ENCODE measurements at places on chromosomes 1 and 21.

DNA sequence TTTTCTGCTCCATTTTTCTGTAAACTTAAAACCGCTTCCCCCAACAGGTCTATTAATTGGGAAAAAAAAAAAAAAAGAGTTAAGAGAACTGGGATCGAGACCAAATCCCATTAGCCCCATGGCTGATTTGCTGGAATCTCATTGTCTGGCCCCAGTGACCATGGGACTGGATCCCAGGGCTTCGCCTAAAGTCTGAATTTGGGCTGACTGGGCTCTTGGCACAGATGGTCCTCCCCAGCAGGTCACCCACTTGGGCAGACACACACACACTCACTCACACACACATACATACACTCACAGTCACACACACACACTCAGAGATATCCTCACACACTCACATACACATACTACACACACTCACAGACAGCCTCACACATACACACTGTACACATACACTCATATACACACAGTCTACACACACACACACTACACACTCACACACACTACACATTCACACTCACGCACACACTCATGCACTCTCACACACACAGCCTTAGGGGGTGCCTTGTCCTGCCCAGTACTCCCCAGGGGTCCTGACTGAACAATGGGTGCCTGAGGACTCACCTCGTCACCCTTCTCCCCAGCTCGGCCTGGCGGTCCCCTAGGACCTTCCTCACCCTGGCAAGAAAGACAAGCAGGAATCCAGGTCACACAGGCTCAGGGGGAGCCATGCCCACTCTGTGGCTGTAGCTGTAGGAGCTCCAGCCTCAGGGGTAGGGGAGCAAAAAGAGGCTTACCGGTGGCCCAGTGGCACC is 7.5 kb downstream of the COL9A2 start:
- no peak for DNase-seq

- no peak for DNase-seq
Observed at GRCh38 chr1:205939690-205940330, 3.4 kb downstream of the SLC26A9 start.

DNA sequence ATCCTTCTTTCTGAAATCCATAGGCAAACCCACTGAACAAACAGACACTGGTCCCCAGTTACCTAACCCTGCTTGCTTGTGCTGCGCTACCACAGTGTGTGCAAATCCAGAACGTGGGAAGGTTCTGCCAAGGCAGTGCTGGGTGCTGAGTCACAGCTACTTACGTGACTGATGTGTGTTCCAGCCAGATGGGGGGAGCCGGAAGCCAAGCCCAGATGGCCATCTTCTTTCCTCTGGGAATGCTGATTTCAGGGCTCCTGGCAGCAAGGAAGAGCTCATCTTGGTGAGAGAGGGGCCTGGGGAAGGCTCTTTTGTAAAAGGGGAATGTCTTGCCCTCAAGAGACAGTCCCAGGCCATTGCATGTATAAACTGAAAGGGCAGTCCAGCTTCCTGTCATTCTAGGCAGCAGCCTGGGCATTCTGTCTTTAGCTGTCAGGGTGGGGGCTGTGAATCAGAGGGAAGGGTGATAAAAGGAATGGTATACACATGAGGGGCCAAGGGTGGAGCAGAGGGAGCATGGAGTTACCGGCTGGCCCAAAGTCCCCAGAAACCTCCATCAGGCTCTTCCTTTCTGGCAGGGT is 54.1 kb downstream of the CD46 start:
- peak; percentile 94 for DNase-seq

GRCh38 chr1:100799548-100799947 is 80.0 kb downstream of the VCAM1 start:
- peak; percentile 3 for DNase-seq

DNA sequence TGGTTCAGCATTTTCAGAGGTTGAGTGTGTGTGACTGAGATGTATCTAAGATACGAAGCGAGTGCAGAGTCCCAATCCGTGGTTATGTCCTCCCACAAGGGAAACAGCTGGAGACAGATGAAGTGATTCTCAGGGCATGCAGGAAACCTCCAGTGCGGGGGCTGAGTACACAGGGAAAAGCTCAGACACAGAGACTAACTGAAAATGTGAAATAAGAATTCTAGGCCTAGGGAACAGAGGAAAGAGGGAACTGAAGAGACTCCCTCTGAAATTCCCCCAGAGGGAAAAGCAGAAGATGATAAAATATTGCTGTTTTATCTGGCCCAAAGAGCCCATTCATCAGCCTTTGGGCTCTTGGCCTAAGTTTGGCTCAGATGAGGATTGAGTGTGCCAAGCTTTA is 116.8 kb downstream of the LRRC53 start:
- DNase-seq, result peak; percentile 8

DNA sequence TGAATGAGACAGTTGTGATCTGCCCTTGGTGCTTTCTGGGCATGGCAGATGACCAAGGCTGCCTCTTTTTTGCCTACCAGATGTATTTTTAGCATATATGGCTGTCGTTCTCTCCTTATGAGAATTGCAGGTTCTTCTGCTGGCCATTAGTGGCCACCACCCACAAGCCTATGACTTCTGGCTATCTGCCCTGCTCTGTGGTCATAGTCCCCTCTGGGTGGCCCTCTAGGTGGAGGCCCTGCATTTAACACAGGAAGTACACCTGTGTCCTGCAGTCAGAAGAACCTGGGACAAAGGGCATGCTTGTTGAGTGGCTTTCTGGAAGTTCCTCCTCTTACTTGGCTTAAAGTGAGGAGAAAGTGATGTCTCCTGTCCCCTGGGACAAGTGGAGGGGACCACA is 6.5 kb downstream of the FCAMR start:
- DNase-seq, result no peak

DNA sequence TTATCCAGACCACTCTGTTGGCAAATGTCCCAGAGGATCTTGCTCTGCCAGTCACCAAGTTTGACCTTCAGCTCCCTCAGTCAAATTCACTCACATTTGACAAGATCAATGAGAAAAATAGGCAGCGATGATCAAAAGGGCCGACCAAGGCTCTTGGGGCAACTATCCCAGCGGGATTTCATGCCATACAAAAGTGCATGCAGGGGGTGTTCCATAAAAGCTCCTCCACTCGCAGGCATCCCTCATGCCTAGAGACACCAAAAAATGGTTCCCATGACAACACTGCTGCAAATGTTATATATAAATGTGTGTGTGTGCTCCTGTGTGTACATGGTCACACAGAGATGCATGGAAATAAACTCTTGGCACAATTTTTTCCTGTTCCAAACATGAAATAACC is 16.2 kb upstream of the EIF4G3 start:
- DNase-seq, result no peak

- peak; percentile 90 for DNase-seq
Observed at GRCh38 chr21:33229784-33230544, at the start of gene IFNAR2. IFNAR2 (plus strand) TSS chr21:33229938; CDS start chr21:33241923, 11,985 bp downstream.

GRCh38 chr1:86948212-86948611 is 33.8 kb downstream of the HS2ST1 start:
- no peak for DNase-seq

- DNase-seq, result no peak
Observed at GRCh38 chr1:153750026-153750995, 22.5 kb downstream of the INTS3 start.

- peak; percentile 18 for DNase-seq
Observed at GRCh38 chr1:31523769-31524168, 52.5 kb upstream of the TINAGL1 start.

GRCh38 chr1:229478852-229479251 is 29.3 kb downstream of the NUP133 start:
- DNase-seq, result no peak

DNA sequence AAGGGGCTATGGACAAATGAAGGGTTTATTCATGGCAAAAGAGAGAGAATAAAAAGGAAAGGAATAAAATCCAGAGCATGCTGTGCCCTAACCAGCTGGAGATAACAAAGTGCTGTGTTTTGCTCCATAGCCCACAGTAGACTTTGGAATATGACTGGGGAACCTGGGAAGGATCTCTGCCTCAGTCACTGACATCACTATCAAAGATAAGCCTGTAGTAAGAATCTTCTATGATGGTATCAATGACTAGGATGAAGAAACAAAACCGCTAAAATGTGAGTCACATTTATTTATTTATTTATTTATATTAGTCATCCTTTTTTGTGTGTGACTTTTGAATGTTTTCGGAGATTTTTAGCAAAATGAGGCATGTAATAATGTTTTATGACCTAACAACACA is 56.3 kb downstream of the NVL start:
- DNase-seq, result peak; percentile 16

GRCh38 chr1:3049905-3050304 is 19.1 kb upstream of the PRDM16 start:
- no peak for DNase-seq

DNA sequence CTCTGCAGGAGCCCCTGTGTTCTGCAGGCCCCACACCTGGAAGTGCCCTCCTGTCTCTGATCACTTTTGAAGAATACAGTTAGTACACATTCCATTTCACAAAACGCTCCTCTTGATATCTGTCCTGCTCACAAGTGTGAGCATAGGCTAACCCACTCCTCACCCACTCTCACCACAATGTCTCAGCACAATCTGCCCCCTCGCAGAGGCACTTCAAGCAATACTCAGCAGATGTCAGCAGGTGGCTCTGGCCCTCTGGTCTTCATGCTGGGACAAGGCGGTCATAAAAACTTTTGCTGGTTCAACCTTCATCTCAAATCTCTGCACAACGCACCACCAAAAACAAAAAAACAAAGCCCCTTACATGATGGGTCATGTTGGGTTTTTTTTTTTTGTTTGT is 671.2 kb downstream of the MATN1 start:
- DNase-seq, result no peak

DNA sequence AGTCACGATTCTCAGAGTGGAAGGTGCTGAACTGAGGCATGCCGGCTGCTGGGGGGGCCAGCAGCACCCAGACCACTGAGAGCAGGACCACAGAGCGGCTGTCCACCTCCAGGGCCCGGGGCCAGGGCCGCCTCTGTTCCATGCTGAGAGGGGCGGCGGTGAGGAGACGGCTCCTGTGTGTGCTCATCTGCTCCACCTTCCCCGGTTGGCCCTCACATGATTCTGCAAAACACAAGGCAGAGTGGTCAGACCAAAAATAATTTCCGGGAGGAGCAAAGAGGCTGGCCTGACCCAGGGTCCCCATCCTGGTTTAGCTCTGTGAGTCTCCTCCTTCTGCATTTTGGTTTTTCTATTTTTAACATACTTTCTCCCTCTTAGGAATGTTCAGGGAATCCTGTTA is 26.4 kb downstream of the PLXNA2 start:
- DNase-seq, result no peak

DNA sequence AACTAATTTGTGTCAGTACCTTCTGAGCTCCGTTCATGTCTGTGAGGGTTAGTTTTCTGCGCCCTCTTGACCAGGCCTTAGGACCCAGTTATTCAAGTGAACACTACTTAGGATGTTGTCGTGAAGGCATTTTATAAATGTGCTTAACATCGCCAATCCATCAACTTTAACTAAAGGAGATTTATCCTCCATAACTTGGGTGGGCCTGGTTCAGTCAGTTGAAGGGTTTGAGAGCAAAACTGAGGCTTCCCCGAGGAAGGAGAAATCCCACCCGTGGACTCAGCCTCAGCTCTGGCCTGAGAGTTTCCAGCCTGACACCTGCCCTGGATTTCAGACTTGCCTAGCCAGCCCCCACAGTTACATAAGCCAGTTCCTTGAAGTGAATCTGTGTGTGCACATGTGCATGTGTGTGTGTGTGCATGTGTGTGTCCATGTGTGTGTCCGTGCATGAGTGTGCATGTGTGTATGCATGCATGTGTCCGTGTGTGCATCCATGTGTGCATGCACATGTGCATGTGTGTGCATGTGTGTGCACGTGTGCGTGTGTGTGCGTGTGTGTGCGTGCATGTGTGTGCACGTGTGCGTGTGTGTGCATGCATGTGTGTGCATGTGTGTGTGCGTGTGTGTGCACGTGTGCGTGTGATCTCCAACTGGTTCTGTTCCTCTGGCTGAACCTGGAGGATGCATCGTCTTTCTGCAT is 62.1 kb upstream of the PDE9A start:
- DNase-seq, result no peak

DNA sequence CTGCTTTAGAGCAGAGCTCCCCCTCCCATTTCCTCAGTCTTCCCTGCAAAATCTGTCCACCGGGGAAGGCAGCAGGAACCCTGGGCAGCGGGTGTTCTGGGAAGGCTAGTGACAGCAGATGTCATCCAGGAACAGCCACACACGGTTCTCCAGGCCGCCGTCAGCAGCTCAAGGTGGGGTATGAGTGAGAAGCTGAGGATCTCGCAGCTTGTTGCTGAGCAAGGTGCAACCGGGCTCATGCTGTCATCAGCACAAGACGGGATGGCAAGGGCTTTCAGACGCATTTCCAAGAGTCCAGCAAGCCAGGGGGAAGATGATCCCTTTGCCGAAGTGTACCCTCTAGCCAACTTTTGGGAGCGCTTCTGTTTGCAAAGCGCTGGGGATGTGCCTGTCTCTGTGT is 23.0 kb upstream of the SPSB1 start:
- DNase-seq, result no peak

GRCh38 chr1:16013908-16014258 is 4.0 kb downstream of the HSPB7 start:
- no peak for DNase-seq

- peak; percentile 87 for DNase-seq
Observed at GRCh38 chr1:9196129-9197040, 38.2 kb upstream of the H6PD start.

GRCh38 chr1:215744419-215744818 is 177.3 kb downstream of the KCTD3 start:
- DNase-seq, result peak; percentile 30

All from adipocyte (in vitro differentiated cells).